Uterus (tissue), 4 donors: ENCODE measurements at places on chromosomes 3 and 15. TPM values are rescaled to one million over a fixed set of nuclear protein-coding genes. Genes with fewer than 3 reads are reported as not detected.

GRCh38 chr3:155805204-155805801 is 775 bp downstream of the C3orf33 start:
- peak; percentile 44 for DNase-seq

FAM131A gene
- 13.2 TPM for total RNA-seq

SCN11A gene
- total RNA-seq, result 0.12 TPM

DNA sequence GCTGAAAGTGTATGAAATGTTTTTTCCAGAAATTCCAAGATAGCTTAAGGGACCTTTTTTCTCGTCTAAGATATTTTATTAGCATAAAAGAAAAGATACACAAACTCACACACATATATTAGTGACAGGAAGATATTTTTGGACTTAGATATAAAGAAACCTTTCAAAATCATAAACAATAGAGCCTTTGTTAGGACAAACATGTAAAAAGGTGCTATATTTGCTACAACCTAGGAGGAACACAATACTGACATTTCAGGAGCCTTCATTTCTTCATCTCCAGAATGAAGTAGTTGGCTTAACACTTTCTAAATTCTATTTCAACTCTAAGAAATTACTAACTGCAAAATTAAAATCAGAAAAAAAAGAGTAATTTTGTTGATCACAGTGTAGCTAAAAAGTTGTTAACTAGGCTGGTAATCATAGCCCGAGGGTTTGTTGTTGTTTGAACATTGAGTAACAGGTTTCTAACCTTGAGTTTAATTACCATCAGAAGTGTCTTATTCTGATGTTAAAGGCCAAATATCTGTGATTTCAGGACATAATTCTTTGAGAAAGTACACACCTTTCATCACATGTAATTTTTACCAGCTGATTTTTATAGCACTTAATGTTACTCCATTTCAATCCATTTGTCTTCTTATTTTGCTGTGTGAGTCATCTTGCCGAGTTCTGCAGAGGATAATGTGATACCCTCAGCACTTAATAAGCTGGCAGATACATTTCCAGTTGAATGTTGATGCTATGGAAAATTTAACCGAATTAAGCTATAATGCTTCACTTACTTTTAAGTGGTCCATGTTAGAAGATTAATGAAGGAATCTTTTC is 97.3 kb downstream of the MBNL1 start:
- no peak for DNase-seq

TMCC1 gene
- total RNA-seq, result 23.2 TPM

TRPM1 gene
- total RNA-seq, result not detected

CASR gene
- not detected for total RNA-seq

DNA sequence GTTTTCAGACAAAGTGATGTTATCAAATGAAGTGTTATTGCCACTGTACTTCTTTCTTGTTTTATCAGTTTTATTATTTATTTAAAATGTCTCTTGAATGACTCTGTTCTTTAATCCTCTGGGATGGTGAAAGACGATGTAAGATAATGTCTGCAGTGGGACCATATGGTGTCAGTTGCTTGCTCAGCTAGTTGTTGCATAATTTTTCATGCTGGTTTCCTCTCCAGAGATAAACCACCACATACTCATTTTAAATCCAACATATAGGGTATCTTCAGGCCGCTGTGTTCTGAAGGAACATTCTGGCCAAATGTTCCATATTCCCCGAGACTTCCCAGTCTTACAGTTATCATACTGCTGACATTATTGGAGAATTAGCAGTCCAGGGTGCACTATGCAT is 75.9 kb downstream of the GABRG3 start:
- DNase-seq, result no peak

RAP2B gene
- 9.6 TPM for total RNA-seq

CLDN11 gene
- total RNA-seq, result 5.4 TPM

DNA sequence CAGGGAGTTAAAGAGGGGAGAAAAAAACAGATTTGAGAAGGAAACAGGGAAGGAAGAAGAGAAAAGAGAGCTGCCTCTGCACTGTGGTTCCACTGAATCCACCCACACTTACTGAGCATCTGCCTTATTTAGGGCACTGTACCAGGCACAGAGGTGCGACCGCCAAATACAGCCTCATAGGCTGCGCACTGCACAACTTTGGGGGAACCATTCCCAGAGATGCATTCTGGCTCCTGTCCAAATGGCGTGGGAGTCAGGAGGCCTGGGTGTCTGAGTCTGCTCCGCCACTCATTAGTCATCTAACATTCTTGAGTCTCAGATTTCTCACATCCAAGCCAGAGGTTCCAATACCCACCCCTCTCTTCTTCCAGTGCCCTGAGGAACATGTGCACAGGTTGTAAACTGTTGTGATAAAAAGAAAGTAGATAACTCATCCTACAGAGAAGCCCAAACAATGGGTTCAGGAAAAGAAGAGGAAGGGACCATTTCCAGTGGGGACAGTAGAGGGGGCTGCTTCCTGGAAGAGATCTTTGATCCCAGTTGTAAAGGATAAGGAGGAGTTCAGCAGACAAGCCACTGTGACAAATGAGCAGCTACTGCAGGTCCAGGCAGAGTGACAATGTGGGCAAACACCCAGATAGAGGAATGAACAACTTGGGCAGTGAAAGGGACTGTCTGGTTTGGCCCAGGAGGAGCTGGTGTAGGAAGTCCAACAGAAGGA is 254.6 kb downstream of the UACA start:
- no peak for DNase-seq

PPP1R14D gene
- not detected for total RNA-seq

- no peak for DNase-seq
Measured at GRCh38 chr3:17686613-17687012, 55.8 kb downstream of the TBC1D5 start.

GRCh38 chr3:99678896-99679295 is 40.5 kb downstream of the COL8A1 start:
- DNase-seq, result no peak

DNA sequence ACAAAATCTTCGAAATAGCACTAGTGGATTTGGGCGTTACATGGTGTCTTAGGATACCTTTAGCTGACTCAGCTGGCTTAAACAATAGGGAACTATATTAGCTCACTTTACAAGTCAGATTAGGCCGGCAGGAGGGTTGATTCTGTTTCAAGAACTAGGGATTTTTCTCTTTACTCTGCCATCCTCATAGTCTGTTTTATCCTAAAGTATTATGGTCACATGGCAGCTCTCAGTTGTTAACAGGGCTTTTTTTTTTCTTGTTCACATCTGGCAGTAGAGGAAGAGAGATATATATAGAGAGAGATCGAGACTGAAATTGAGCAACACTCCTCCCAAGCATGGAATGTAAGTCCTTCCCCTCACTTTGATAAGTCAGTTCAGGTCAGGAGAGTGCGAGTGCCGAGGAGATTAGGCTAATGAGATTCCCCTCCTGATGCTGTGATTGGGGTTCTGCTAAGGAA is 32.9 kb downstream of the CHP1 start:
- no peak for DNase-seq

GRCh38 chr15:70470556-70471191 is 292.7 kb downstream of the UACA start:
- DNase-seq, result no peak

DNA sequence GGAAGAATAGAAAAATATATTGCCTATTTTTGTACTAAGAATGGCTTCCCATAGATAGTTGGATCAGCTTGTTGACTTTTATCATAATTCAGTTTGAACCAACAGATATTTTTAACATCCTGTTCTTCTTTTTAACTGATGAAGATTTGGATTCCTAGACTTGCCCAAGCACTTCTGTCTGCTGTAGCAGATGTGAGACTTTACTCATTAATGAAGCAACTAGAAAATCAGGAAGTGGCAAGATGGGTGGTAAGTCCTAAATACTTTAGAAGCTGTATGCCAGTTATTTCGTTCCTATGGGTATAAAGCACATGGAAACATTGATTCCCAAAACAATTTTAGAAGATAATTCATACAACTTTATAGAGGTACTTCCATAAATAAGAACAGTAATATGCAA is 8.4 kb downstream of the PIGB start:
- no peak for DNase-seq

- DNase-seq, result no peak
Measured at GRCh38 chr3:513301-513700, 316.7 kb downstream of the CHL1 start.

DNA sequence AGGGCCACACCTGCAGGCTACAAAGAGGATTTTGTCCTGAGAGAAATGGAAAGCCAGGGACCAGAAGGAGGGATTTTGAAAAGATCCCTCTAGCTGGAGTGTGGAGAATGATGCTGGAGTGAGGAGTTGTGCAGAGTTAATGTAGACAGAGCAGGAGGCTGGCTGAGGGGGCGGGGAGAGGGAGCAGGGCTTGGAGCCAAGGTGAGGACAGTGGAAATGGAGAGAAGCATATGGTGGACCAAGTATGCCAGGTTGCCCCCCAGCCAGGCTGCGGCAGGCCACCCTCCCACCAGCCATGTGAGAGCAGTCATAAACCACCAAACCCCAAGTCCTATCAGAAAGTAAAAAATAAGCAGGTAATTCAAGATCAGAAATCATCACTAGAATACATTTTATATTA is 14.7 kb downstream of the RARRES1 start:
- no peak for DNase-seq

- no peak for DNase-seq
Measured at GRCh38 chr15:63971427-63971805, 74.9 kb downstream of the DAPK2 start.

- DNase-seq, result peak; percentile 66
Measured at GRCh38 chr15:40930430-40931299, 1.5 kb downstream of the DLL4 start.

XRN1 gene
- 24.6 TPM for total RNA-seq

- DNase-seq, result no peak
Measured at GRCh38 chr3:38168151-38169026, 3.1 kb downstream of the OXSR1 start.

TBL1XR1 gene
- 281 TPM for total RNA-seq

GRCh38 chr3:52044869-52045619 is 11.3 kb downstream of the DUSP7 start:
- DNase-seq, result no peak

RGMA gene
- 57.1 TPM for total RNA-seq

ITPKA gene
- total RNA-seq, result not detected

- no peak for DNase-seq
Measured at GRCh38 chr3:120039642-120040610, 54.3 kb downstream of the GSK3B start.

DNA sequence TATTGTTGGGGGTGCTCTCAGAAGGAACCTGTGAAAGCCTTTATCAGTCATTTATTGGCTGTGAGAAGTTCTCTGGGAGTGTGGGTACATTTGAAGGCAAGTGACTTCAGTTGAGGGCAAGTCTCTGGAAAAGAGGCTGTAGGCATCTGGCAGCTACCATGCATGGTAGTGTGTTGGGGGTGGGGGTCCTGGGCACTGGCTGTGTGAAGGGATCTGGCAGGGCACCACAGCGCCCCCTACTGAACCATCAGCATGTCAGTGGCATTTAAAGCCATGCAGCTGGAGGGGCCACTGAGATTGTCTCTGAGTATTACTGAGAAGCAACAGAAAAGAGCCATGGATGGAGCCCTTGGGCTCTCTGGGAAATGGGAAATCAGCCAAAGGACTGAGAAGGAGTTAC is 30.6 kb downstream of the CRTAP start:
- no peak for DNase-seq

- no peak for DNase-seq
Measured at GRCh38 chr3:170637306-170637705, 51.4 kb upstream of the SLC7A14 start.

UBA5 gene
- total RNA-seq, result 67.2 TPM

- DNase-seq, result no peak
Measured at GRCh38 chr3:113374078-113374477, 67.2 kb downstream of the CFAP44 start.

ALG3 gene
- total RNA-seq, result 32.4 TPM

PTX3 gene
- 0.82 TPM for total RNA-seq

DNA sequence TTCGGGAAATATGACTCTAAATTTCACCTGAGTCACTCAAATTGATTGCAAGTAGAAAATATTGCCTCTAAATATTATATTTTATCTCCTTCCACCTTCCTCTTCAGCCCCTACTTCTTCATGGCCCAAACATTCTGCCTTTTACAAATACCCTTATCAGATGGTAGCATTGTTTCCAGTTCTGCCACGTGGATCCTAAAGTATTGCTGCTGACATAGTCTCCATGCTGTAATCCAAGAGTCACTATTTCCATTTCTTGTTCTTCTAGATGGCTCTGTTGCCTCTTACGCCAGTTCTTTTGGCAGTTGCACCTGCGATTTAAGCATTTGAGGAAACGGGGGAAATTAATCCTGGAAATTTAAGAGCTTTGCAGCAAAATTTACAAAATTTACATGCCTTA is 13.6 kb downstream of the LMOD3 start:
- DNase-seq, result no peak

COLQ gene
- 4.7 TPM for total RNA-seq

DNA sequence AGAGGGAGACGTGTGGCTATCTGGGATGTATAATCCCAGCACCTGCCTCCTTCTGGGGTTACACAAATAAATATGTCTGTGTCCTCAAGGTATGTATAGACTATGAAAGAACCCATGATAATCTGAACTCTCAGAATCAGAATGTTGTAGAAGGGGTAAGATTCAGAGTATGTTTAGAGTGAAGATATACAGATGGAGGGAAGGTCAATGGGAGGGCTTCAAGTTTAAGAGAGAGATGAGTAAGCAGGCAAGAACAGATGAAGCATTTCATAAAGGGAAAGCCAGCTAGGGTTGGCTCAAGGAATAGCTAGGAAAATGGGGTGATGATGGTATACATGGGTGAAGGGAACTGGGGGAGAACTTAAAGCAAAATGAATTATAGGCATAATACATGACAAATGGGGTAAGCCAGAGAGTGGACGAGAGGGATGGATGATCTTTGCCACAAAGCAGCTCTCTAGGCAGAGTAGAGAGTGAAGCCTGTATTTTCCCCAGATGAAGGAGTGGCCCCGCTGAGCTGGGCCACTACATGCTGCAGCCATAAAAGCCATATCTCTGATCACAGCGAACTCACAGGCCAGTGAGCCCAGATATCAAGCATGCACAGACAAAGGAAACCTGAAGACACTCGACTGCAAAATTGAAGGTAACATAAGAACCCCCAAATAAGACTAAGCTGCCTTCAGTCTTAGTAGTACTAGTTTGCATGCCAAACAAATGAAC is 15.9 kb upstream of the ZBTB38 start:
- no peak for DNase-seq

- no peak for DNase-seq
Measured at GRCh38 chr3:61612211-61613194, 51.1 kb downstream of the PTPRG start.
